NCI-H1048 (cell line): ENCODE measurements at places on chromosomes 3 and 15.

- DNase-seq: no peak
Measured at GRCh38 chr3:141280690-141281089, 49.1 kb downstream of the PXYLP1 start.

- no peak for DNase-seq
Measured at GRCh38 chr3:55947406-55947805, 460.3 kb upstream of the WNT5A start.

DNA sequence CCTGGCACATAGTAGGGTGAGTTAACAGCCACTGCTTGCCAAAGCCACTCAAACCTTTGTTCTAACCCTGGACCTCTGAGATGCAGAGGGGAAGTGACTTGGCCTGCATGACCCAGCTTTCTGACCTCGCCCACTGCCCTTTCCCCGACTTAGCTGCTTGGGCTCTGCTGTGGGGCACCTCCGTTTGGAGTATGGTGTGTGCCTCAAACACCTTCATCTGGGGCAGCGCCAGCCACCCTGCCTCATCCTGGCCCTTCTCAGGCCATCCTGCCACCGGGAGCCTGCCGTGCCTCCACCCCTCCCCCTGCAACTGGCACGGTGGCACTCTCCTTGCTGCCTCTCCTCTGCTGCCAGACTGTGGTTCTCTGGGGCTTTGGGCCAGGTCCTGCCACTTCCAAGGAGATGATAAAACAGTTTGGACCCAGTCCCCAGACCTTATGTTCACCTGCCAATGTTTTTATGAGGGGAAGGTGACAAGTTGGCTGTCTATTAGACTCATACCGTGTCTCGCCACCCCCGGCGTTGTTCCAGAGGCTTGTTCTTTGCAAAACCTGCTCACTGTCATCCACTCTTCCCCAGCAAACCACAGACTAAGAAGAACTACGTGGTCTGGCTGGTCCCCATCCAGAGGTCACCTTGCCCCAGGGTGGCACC, 32.2 kb downstream of the SLC6A6 start:
- no peak for DNase-seq

DNA sequence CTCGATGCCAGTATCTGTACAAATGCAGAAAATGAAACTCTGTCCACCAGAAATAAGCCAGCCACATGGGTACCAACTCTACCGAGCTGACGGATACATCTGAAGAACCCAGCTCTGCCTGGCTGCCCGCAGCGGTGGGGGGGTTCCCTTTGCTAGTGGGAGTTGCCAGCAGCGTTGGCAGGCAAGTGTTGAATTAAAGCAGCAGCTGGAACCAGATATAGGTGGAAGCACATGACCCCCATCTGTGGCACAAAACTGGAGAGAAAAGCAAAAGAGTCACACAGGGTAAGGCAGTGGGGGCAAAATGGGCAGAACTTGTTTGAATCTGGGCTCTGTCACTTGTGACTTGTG, 17.9 kb downstream of the CRYGS start:
- DNase-seq: no peak

DNA sequence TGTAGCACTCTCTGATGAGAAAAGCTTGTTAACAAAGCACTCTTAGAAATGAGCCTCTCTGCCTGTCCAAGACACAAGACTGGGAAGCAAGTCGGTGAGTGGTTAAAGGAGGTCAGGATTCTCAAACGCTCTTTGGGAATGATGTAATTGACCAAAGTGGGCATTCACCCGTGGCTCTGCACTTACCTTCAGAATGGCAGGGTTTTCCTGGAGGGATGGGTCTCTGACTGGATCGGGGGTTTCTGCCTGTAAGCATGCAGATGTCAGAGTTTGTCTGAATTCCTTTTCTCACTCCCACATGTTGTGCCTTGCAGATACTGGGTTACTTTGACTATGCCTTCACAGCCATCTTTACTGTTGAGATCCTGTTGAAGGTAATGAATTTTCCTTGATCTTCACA, 106.3 kb downstream of the CHDH start:
- no peak for DNase-seq

- DNase-seq: no peak
Measured at GRCh38 chr3:150411546-150411945, 3.4 kb downstream of the TSC22D2 start.
